ENCODE measurements at places on chromosomes 12 and 14.

GRCh38 chr14:104576970-104577332 is 2.6 kb upstream of the C14orf180 start:
- no peak for DNase-seq

GRCh38 chr14:22588526-22589095 is 413 bp downstream of the DAD1 start:
- DNase-seq = no peak

- DNase-seq = peak; percentile 8
Measured at GRCh38 chr14:68865542-68865941, 72.7 kb upstream of the ZFP36L1 start.

GRCh38 chr12:101619858-101620761 is 25.3 kb downstream of the MYBPC1 start:
- no peak for DNase-seq

- no peak for DNase-seq
Measured at GRCh38 chr14:93100100-93100499, 15.6 kb downstream of the ITPK1 start.

GRCh38 chr14:61257469-61258057 is 23.6 kb downstream of the TMEM30B start:
- no peak for DNase-seq

DNA sequence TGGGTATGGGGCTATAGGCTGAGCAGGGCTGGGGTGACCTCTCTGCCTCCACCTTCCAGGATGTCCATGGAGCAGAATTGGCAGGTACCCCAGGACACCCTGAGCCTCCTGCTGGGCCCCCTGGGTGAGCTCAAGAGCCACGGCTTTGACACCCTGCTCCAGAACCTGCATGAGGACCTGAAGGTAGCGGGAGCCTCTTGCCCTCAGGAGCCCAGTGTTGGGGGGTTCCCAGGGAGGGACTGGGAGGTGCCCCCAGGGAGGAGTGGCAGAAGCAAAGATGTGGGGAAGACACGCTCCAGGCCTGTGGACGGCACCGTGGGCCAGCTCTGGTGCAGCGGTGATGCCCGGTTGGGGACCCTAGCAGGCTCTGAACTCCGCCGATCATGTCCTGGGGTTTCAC is 8.3 kb downstream of the TNFAIP2 start:
- no peak for DNase-seq

- no peak for DNase-seq
Measured at GRCh38 chr14:104158827-104159798, 20.7 kb downstream of the KIF26A start.

DNA sequence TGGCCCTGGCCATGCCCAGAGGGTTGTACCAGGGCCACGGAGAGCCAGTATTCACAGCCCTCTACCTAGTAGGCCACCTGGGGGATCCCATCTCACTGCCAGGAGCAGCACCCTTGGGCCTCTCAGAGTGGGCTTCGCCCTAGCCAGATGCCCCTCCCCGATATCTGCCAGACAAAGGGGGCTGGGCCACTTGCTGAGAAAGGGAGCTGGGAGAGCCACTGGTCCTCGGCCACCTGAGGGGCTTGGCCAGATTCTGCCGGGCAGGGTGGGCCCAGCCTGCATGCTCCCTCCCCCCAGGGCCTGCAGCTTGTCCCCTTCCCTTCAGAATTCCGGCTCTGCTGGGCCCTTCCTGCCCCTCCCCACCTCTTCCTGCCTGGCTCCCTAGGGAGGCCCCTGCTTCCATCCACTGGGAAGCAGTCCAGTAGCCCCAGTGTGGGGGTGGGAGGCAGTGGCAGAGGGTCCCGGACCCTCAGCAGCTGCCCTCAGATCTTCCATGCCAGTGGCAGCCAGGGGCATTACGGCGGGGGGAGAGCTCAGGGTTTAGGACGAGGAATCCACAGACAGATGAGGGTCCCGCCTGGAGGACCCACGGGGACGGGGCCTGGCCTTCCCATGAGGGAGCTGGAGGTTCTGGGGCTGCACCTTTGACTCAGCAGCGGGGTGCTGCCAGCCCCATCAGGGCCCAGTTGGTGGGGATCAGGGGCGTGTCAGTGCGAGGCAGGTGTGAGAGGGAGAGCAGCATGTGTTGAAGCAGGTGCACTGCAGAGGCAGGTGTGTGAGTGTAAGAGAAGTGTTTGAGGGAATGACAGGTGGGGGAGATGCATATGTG is 2.4 kb downstream of the CRIP2 start:
- no peak for DNase-seq

GRCh38 chr14:92426237-92426636 is 87.3 kb upstream of the RIN3 start:
- peak; percentile 49 for DNase-seq

- DNase-seq = peak; percentile 46
Measured at GRCh38 chr14:21244544-21244943, 24.7 kb downstream of the HNRNPC start.

- peak; percentile 78 for DNase-seq
Measured at GRCh38 chr12:108666401-108666881, 32.7 kb upstream of the SELPLG start.

DNA sequence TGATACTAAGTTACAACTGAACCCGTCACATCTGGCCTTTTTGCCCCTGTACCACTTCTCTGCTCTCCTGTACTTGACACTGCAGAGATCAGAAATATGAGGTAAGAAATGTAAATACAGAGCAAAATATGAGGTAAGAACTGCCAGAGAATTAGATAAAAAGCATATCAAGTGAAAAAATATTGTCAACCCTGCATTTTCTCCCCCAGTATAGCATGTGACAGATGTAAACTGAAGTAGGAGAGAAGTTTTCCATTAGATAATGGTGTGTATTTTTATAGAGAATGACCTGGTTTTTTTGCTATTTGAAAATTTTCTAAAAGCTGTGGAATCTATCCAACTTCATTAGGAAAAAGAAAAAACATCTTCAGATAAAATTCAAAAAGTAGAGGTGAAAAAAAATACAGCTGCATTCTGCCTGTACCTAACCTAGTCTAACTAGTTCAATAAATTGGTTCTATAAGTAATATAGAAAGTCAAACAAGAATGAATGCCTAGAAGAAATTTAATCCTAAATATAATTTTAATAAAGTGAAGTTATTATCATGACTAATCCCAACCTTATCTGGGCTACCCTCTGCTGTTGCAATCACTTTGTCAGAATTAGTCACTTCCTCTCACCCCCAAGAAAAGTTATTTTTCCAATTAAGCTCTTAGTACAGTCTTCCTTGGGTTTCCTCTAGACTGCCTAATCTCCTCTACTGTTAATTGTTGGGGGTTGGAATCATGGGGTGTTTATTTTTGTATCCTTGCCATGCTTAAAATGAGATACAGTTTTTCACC is 210.0 kb downstream of the RASSF9 start:
- peak; percentile 87 for DNase-seq

- DNase-seq = peak; percentile 95
Measured at GRCh38 chr12:92034858-92035401, 110.7 kb downstream of the BTG1 start.

- DNase-seq = no peak
Measured at GRCh38 chr14:101207041-101207440, 303.5 kb upstream of the RTL1 start.

GRCh38 chr14:79511146-79511545 is 700.2 kb downstream of the DIO2 start:
- DNase-seq = no peak

GRCh38 chr12:2240984-2241383 is 188.2 kb downstream of the CACNA1C start:
- no peak for DNase-seq

DNA sequence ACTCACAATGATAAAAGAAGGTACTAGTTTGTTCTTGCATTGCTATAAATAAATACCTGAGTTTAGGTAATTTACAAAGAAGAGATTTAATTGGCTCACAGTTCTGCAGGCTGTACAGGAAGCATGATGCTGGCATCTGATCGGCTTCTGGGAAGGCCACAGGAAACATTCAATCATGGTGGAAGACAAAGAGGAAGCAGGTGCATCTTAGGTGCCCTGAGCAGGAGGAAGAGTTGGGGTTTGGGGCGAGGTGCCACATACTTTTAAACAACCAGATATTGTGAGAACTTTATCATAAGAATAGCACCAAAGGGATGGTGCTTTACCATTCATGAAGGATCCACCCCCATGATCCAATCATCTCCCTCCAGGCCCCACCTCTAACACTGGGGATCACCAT is 752.6 kb upstream of the FLRT2 start:
- no peak for DNase-seq

GRCh38 chr14:51209457-51209856 is 30.6 kb upstream of the TMX1 start:
- DNase-seq = no peak

- peak; percentile 16 for DNase-seq
Measured at GRCh38 chr12:8823565-8824300, 1.3 kb downstream of the A2ML1 start.

DNA sequence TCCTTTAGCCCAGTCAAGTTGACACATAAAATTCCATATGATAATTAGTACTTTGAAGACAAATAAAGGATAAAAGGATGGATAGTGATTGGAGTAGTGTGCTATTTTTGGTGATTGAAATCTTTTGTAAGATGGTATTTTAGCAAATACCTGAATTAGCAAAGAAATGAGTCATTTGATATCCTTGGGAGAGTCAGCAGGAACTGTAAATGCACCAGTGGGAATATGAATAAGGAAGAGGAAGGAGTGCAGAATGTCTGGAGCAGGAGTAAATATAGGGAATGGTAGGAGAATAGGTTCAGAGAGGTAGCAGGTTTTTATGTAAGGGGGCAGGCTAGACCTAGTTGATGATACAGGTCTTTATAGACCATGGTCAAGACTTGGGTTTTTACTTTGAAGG is 75.0 kb downstream of the TRMT5 start:
- DNase-seq = peak; percentile 19

DNA sequence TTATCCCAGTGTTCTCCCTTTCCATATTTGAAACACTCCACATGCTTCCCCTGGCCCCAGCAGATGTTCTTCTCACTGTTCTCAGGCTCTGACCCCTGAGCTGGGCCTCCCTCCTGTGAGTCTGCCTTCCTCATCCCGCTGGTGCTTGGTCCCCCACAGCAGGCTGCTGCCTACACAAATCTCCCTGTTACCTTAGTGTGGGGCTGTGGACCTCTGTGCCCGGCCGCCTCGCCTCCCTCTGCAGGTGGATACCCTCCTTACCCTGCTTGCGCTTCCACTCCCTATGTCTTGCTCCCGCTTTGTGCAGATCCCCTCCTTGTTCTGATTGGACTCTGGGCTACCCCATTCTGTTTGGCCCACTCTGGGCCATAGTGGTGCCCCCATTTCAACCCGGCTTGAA is 6.9 kb downstream of the DERA start:
- DNase-seq = no peak

GRCh38 chr12:96907671-96908422 is 790 bp downstream of the NEDD1 start:
- DNase-seq = peak; percentile 30

DNA sequence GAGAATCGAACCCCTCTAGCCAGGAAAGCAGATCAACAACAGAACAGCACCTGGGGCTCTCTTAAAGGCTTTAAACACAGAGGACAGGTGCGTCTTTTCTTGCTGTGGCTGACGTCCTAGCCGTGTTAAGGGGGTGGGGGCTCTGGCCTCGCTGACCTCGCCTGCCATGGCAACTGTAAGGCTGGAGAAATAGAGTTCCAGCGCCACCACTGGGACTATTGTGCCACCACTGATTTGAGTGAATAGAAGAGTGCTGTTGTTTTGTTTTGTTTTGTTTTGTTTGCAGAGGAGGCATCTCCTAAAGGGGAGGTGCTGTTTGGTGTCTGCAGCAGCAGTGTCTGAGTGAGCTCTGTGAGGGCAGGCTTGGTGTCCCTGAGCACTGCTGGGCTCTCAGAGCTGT is 34.2 kb upstream of the PRMT8 start:
- no peak for DNase-seq

GRCh38 chr12:57813111-57813970 is 5.2 kb downstream of the AVIL start:
- no peak for DNase-seq

- DNase-seq = no peak
Measured at GRCh38 chr12:19925841-19926240, 442.5 kb upstream of the PDE3A start.

DNA sequence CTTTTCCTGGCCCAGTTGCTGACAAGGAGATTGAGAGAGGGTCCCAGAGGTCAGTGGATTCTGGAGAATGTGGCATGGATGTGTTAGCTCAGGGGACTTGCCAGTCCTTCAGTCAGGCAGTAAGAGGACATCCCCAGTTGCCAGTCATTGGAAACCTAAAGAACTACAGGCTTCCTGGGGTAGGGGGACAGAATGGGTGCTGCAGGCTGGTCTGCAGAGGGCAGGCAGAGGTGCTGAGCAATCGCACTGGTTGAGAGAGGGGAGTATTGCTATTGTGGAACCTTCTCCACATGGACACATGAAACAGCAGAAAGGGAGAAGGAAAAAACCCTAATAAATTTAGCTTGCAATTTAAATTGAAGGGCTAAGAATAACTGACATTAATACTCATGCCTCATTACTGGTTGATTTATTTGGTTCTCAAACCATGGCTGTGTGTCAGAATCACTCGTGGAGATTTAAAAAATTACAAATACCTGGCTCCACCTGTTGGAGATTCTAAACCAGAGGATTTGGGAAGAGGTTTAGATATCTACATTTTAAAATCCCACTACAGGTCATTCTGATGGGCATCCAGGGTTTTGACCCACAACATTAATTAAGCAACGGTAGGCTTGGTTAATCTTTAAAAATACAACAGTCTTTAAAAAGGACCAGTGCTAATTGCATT is 71.2 kb upstream of the SLC38A2 start:
- no peak for DNase-seq

DNA sequence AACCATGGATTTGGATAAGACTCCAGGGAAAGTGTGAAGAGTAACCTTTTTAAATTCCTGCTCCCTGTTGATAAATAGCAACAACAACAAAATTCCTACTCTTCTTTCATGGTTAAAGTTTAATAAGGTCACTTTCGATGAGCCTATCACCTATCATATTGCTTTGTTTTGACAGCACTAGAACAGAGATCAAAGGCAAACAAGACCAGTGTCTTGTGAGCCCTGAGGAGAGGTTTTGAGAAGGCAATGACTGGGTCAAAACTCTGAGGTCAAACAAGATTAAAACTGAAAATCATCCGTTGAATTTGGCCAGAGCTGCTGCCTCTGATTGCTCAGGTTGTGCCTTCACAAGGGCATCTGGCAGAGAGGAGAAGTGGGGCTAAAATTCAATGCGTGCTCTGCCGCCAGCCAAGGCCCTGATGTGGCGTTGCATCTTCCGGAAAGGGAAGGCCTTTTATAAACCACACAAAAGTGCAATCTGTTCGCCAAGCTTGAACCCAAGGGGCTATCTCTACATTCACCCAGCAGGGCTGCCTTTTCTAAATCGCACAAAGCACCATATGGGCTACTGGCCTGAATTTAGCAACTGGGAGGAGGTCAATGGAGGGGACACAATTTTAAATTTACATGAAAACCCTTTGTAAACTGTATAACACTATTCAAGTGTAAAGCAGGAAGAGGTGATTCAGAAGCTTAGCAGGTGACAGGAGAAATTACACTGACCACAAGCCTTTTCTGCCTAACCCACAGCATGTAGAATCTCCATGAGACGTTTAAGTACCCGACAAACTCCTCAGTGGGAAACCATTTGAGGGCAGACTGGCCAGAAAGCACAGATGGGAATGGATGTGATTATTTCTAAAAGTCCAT is 140.8 kb downstream of the DAD1 start:
- no peak for DNase-seq

Data from fibroblast of mammary gland (primary cell).